Purkinje cell (primary cell): ENCODE measurements at places on chromosomes 5 and 9. TPM values are rescaled to one million over a fixed set of nuclear protein-coding genes. Genes with fewer than 3 reads are reported as not detected.

PPP3R2 gene
- polyA plus RNA-seq, result 0.31 TPM in 1 of 2 replicates, not detected in the other

DMRT3 gene
- polyA plus RNA-seq, result not detected in 2 replicates

NDST1 gene
- 0.81 and 1.3 TPM in 2 replicates for polyA plus RNA-seq

C5orf52 gene
- not detected in 2 replicates for polyA plus RNA-seq

ENTPD2 gene
- polyA plus RNA-seq, result not detected in 2 replicates

CEP120 gene
- 12.3 and 16.8 TPM in 2 replicates for polyA plus RNA-seq
